Left lung (tissue), 14 donors: ENCODE measurements at places on chromosomes 12 and 14.

DNA sequence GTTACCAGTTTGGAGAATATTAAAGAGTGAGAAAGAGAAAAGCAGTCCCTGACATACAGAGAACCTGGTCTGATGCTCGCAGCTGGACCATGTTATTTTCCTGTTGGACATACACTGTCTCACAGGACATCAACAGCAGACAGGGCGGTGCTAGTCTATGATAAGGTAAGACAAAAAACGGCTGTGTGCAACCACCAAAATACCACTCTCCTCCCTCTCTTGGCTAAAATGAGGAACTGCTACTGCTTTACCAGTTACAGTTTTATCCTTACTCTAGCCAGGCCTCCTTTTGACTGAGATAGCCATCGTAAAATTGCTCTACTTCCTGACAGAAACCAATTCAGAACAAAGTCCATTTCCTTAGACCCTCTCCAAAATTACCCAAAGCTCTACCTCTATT, 47.0 kb upstream of the ERGIC2 start:
- DNase-seq = no peak

DNA sequence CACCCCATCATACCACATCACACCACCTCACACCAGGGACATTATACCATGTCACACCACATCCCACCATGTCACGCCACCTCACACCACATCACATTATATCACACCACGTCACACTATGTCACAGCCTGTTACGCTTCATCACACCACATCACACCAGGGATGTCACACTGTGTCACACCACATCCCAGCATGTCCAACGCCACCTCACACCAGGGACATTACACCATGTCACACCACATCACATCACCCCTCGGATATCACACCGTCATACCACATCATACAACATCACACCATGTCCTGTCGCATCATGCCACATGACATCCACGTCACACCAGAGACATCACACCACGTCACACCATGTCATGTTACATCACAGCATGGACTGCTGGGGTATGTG, 235.5 kb downstream of the TMEM121 start:
- no peak for DNase-seq

GRCh38 chr12:103586132-103586531, 941 bp upstream of the STAB2 start:
- no peak for DNase-seq

DNA sequence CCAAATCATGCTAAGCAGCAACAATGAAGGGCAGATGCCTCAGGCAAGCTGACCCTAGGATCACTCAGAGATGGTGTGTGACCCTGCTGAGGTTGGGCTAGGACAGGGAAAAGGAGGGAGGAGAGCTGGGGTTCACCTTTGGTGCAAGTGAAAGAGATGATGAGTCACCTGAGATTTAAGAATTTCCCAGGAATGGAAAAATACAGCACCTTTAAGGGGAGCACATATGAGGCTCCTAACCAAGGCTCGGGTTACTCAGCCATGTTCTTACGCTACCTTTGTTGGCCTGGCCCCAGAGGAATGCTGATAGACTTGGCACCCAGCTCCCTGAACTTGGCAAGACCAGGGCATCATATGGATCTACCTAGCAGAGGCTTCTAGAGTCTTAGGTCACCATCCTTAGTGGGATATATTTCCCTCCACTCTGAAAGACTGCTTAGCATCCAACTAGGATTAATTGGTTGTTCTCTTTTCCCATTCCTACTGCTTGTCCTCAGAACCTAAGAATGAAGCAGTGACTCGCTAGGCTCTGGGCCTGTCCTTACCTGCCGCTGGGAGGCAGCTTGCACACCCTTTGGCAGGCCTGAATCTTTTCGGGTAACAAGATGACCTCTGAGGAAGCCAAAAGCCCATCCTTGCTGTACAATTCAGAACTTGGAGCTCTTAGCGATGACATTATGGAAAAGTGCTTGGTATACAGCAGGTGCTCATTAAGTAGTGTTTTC, 4.0 kb upstream of the NAA25 start:
- DNase-seq = peak; percentile 55

- no peak for DNase-seq
These were observed 3.5 kb downstream of the CMTM5 start for GRCh38 chr14:23380197-23380914.

DNA sequence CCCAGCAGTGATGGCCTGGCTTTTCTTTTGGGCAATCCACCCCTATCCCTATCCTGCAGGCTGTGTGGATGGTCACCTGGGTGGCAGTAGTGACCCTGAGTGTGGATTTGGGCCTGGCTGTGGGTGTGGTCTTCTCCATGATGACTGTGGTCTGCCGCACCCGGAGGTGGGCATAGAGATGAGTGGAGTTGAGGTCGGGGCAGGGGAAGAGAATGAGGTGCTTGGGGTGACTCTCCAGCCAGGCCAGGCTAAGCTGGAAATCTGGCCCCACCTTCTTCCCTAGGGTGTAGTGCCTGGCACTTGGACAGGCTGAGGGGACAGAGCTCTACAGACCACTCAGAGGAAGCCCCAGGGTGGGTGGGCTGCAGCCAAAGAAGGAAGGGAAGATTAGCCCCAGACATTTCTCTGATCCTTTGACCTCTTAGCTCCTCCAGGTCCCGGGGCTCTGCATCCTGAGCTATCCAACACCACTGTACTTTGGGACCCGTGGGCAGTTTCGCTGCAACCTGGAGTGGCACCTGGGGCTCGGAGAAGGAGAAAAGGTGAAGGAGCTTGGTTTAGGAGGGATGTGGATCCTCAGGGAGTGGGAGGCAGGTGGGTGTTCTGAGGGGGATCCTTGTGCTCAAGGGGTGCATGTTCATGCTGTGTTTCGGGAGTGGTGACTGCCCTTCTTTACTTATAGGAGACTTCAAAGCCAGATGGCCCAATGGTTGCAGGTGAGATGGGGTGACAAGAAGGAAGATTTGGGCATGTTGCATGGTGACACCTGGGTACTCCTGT, 8.4 kb downstream of the B4GALNT1 start:
- no peak for DNase-seq

GRCh38 chr14:36856095-36856878, 194.6 kb downstream of the PAX9 start:
- DNase-seq = no peak

- DNase-seq = no peak
These were observed 53.6 kb downstream of the SLC25A47 start for GRCh38 chr14:100376751-100377171.

GRCh38 chr14:93655078-93655750, 133.1 kb downstream of the PRIMA1 start:
- DNase-seq = peak; percentile 61

- peak; percentile 26 for DNase-seq
These were observed 156.7 kb downstream of the TMTC3 start for GRCh38 chr12:88298761-88299242.

DNA sequence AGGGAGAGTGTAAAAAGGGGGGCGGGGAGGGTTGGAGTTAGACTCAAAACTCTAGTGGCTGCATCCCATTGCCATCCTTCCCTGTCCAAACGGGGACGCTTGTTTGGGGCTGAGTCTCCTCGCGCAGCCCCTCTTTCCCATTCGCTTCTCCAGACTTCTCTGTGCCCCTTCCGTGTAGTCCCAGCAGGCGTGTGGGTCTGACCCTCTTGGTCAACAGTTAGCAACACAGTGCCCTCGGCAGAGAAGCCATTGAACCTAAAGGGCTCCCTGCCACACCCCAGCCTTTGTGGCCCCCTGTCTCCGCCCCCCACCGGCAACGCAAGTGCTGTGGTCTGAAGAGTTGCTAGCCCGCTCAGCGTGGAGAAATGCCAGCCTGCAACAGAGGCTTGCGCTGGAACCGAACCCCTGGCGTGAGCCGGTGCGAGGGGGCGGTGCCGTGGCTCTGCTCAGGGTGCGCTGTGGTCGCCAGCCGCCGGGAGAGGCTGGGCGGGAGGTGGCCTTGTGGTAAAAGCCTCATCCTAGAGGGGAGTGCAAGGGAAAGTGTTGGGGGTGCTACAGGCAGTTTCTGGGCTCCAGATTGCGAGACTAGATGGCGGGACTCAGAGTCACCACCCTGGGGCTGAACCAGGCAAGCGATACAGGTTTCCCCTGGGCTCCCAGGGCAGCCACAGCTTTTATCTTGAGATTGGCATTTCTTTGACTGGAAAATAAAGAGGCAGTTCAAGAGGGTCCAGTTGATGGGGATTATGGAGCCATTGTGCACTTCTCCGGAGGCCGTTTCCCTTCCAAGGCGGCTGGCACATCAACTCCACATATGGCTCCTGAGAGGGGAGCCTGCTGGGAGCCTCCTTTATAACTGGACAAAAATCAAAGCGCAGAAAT, 2.1 kb downstream of the PLXNC1 start:
- no peak for DNase-seq

- no peak for DNase-seq
These were observed 24.4 kb upstream of the MGST1 start for GRCh38 chr12:16323010-16323409.

GRCh38 chr14:32226056-32226455, 23.0 kb upstream of the RNU6-8 start:
- peak; percentile 74 for DNase-seq

GRCh38 chr12:88519802-88520435, 60.4 kb downstream of the KITLG start:
- DNase-seq = no peak

GRCh38 chr12:32906399-32907165, 10.0 kb upstream of the PKP2 start:
- DNase-seq = no peak

DNA sequence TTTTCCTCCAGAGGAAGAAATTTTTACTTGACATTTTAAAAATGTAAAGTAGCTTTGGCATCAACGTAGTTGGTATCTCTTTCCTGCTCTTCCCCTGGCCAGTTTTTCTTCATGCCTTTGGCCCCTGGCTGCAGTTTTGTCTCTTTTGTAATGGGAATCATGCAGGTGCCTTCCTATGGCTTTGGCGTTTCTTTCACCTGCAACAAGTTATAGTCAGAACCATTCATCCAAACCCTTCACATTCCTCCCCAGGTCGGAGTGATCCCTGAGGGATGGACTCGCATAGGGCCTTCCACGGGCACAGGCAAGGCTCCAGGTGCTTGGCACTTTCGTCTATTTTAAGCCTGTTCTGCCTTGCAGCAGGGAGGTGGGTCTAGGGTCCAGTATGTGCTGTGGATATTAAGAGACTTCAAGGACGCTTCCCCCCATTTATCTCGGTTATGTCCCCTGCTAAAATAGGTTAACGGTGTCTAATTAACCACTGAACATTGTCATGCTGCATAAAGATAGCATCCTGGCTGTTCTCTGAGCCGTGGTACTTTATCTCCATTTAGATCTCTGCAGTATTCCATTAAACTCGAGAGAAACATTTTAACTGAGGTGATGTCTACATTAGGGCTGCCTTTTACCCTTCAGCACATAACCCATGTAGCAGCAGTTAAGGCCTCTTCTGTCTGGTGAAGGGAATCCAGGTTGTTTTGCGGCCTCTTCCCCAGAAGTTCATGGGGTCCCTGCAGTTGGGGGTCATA, 66.3 kb downstream of the IFT43 start:
- no peak for DNase-seq

GRCh38 chr12:111411185-111411764, 5.6 kb downstream of the SH2B3 start:
- DNase-seq = no peak

DNA sequence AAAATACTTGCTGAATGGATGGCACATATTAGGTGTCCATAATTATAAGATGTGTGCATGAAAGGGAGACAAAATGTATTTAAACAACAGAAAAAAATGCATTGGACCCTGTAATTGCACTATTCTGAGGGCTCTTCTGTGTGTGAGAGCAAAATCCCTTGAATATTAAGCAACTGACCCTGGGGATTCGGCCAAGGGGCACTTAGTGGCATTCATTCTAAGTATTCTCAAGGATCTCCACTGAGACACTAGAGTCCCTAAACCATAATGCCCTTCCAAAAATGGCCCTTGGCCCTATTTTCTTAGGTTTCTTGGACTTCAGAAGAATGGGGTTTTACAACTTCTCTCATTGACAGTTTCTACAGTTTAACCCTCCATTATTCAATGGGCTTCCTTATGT, 388.6 kb downstream of the GLT1D1 start:
- no peak for DNase-seq

- DNase-seq = no peak
These were observed 76.9 kb downstream of the VWF start for GRCh38 chr12:6047249-6048237.

DNA sequence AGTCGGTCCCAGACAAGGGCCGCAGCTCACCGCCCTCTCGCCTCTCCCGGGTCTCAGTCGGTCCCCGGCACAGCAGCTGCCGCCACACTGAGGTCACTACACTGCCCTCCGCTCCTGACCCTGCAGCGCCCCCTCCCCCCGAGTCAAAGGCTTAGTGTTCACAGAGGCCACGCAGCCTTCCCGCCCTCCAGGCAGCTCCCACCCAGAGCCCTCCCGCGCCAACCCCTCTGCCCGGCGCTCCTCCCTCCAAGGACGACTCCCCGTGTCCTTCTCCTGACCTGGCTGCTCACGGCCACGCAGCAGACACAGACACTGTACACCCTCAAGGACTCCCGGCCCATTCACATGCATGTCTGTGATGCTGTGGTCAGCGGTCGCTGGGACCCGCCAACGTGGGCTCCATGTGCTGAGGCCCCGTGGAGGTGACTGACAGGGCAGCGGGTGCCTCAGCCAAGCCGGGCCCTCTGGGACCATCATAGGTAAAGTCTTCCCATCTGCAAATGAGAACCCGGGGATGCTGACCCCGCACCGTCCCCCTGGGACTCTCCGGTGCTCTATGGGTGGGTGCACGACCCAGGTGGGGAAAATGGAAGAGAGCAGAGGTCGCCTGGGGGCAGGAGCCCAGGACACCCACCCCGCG, 16.3 kb upstream of the GALNT9 start:
- DNase-seq = no peak

DNA sequence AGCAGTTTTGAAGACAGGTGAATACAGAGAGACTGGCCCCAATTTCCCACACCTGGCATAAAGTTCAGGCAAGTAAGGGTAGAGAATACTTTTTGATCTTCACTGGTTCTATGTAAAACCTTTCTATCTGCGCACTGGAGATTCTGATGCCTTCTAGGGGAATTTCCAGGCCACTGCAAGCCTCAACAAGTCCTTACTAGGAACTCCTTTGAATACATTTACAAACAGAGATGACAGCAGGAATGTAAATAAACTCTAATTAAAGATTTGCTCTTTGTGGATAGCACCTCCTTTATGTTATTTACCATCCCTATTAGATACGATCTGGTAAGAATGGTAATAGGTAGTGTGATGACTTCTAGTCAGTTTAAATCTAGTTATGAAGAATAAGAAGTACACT, 69.2 kb downstream of the NTN4 start:
- no peak for DNase-seq

- DNase-seq = no peak
These were observed 14.0 kb upstream of the TBPL2 start for GRCh38 chr14:55454264-55455002.

DNA sequence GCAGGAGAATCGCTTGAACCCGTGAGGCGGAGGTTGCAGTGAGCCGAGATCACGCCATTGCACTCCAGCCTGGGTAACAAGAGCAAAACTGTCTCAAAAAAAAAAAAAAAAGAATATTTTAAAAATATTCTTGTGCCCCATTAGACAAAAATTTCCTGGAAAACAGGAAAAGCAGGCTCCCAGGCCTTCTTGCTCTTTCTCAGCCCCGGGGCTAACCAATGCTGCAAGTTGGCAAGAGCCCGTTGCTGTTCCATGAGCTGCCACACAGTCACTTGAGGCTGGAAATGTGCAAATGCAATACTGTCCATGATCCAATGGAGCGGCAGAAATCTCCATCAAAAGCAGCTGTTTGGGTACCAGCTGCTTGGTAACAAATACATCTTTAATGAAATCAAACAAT, 994.7 kb downstream of the VRK1 start:
- no peak for DNase-seq

GRCh38 chr12:111394480-111394879, 11.2 kb upstream of the SH2B3 start:
- no peak for DNase-seq

GRCh38 chr14:71416392-71416791, 509.1 kb downstream of the PCNX1 start:
- no peak for DNase-seq
